Urinary bladder (tissue), 4 donors: ENCODE measurements at places on chromosomes 11 and 22.
A peak's percentile ranks its signal among the peaks of the same experiment; 100 is the strongest.

DNA sequence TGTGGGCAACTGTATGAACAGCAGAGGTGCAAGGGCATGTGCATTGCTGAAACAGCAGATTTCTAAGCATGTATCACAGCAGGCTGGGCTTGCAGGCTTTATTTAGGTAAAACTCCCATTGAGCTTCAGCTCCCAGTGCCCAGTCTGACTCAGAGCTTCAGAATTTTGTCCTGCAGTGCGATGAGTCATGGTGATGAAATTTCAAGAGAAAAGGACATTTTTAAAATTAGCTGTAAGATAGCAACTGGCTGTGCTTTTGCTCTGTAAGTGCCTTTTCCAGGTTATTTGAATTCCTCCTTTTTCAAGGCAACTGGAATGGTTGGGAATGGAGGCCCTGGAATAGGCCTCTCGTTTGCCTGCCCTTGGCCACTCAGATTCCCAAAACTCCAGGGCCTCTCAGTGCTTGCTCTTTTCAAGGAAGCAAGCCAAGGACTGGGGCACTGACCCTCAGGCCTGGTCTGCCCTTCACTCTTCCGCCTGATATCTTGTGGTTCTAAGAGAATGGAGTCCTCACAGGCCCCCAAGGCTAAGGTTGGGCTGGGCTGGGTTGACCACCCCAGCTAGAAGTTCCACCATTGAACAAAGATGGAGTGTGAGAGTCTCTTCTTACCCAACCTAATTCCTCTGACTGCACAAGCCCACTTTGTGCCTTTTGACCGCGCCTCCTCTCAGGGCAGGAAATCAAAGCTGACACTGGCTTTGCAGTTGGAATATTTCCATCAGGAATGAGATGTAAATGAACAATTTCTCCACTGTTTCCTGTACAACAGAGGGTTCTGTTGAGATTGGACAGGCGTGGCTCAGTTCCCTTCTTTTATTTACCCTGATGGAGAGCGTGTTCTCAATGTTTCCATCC lies 59.5 kb upstream of the PRSS23 start:
- DNase-seq, result peak; percentile 70

DNA sequence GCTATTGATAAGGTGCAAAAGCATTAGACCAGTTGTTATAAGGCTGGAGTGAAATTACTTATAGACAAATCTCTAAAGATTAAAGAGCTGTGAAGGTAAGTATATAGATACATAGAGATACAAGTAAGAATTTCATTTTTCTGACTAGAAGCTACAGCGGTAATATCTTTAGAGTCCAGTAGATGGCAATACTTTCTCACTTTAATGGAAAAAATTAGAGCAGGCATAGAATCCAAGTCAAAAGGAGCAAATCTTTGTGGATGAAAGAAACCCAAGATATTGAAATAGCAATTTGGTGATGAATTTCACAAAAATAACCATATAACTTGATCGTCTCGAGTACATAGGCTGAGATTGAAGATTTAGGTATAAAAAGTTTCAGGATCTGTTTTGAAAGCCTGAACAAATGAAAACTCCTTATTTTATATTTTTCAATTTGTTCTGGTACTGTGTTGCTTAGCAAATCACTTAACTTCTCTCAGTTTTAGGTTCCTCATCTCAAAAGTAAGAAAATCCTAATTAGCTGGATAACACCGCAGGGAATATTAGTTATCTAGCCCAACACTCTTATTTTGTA lies 81.9 kb downstream of the UVRAG start:
- peak; percentile 37 for DNase-seq

DNA sequence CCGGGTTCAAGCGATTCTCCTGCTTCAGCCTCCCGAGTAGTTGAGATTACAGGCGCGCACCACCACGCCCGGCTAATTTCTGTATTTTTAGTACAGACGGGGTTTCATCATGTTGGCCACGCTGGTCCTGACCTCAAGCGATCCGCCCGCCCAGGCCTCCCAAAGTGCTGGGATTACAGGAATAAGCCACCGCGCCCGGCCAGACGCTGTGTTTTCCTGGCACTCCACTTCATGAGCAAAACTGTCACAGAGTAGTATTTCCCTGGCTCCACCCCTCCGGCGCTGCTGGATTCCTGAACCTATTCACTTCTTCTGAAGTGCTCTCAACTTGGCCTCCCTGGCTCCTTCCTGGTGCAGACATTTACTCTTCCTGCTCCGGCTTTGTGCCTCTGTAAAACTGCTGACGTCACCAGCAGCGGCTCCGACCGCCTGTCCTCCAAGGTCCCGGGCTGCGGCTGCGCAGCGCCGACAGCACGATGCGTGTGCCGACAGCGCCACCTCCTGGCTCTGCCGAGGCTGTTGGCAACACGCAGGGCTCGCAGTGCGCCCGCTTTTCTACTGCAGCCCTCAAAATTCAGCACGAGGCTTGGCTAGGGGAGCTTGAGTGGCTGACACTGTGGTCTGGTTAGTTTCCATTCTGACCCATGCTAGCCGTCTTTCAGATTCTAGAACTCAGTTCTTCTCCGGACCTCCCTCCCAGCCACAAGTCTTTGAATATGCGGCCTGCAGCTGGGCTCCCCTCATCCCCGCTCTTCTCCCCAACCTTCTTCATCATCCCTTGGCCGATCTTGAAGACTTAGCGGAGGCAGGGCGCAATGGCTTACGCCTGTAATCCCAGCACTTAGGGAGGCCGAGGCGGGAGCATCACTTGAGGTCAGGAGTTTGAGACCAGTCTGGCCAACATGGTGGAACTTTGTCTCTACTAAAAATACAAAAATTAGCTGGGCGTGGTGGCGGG lies 36.6 kb downstream of the APOL3 start:
- peak; percentile 87 for DNase-seq

GRCh38 chr22:27621486-27622070 lies 180.0 kb downstream of the MN1 start:
- DNase-seq, result no peak

DNA sequence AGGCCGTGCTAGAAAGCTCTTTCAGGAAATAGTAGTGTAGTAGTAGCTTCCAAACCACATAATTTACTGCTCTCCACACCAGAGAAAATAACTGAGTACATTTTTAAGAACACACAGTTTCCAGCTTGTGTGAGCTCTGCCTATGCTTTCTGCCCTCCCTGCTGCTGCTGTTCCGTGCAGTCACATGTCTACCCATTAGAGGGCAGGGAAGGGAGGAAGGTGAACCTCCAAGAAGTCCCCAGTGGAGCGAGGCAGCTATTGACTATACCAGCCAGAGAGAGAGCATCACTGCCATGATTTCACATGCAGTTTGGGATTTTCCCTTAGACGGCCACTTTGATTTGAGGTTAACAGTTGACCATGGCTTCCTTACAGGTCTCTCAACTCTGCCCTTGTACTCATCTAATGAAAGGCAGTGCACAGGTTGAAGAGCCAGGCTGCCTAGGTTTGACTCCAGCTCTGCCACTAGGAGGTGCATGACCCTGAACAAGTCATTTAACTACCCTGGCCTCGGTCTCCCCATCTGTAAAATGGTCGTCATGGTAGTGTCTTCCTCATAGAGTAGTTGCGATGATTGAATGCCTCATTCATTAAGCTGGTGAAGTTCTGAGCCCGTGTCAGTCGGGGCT lies 19.7 kb upstream of the CTTN start:
- no peak for DNase-seq

- no peak for DNase-seq
Observed at GRCh38 chr22:38879108-38879729, 7.2 kb upstream of the CBX6 start.

GRCh38 chr22:41431656-41432055 lies 14.9 kb downstream of the TOB2 start:
- DNase-seq, result no peak

DNA sequence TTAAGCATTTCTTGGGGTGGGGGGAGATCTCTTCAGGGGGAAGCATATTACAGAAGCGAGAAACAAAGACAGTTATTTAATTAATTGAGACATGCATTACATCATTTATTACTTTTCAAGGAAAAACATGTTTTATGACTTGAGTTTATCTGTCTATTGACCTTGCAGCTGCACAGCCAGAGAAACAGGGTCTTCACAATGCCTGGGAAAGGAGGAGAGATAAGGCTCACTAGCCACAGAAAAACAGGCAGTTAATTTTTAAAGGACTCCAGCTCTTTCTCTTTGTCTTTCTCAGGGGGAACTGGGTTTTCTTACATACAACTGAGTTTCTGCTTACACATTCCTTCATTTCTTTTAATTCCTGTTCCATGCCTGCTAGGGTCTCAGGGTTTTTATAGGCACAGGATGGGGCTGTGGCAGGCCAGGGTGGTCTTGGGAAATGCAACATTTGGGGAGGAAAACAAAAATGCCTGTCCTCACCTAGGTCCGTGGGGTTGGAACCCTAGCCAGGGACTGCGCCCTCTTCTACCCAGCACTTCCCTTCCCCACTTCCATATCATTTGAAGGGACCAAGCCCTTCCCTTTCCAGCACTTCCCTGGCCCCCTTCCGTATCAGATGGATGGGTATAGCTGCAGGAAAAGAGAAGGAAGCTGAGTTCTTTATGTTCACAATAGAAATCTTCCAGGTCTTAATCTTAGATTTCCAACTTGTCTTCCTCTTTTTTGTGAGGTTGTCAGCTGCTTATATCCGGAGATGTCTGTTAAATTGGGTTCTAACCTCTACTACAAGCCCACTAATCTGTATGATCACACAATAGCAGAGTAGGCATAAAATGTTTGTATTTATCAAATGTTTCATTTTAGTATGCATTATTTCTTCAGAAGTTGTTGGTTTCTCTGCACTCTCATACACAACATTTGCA lies 38.3 kb downstream of the BIRC2 start:
- DNase-seq, result no peak

- DNase-seq, result no peak
Observed at GRCh38 chr11:109865548-109866186, 227.5 kb upstream of the ZC3H12C start.

- no peak for DNase-seq
Observed at GRCh38 chr11:121206810-121207209, 85.8 kb upstream of the SC5D start.

DNA sequence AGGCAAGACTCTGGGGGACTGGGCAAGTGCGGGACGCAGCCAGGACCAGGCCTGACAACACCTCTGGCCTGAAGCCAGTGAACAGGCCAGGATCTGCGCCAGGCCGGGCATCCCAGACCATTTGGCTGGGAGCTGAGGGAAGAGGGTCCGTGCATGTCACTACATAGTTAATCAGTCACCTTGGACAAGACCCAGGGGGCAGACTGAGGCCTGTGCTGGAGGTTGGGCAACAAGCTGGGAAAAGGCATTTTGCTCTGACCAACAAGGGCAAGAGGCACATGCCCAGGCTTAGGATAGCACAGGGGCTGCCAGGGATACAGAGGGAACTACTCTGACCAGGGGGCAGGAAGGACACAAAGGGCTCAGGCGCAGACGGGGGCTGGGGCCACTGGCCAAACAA lies 7.0 kb upstream of the CHADL start:
- no peak for DNase-seq

DNA sequence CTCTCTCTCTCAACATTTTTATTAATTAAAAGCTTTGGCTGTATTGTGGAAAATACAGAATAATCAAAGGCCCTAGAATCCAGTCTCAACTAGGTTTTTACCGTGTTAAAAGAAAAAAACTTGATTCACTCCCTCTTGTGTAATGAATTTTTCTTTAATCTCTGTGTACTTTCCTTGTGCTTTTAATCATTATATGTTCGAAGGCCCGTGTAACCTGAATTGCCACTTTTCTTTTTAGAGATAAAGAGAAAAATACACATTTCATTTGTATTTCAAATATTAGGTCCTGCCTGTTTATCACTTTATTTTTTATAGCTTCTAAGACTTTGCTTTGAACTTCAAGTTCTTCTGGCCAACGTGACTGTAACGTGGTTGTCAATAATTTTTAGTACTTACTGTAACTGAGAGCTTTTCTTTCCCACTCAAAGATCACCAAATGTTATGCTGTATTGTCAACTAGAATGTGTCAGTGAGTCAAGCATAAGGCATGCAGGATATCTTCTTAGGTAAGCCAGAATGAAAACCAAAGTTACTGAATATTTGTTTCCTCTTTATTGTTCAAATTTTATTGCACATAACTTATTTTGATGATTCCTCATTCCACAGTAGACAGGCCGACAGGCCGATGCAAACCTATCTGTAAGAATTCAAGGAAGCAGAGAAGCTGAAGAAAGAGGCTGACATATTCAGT lies 23.3 kb upstream of the FAR1 start:
- no peak for DNase-seq

DNA sequence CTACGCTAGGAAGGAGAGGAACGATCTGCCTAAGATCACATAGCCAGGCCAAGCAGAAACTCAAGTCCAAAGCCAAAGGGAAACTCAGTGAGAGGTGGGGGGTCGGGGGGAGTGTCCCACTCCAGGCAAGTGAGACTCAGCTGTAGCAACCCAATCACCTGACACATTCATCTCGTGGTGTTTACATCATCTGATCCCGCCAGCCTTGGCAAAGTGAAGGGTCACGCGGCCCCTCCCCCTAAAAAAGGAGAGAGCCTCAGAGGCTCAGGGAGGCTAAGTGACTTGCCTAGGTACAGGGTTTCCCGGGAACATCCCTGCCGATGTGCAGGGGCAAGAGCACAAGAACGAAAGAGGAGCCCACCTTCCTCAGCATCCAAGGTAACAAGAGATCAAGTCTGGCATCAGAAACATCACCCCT lies 21.5 kb downstream of the MYH9 start:
- DNase-seq, result no peak

DNA sequence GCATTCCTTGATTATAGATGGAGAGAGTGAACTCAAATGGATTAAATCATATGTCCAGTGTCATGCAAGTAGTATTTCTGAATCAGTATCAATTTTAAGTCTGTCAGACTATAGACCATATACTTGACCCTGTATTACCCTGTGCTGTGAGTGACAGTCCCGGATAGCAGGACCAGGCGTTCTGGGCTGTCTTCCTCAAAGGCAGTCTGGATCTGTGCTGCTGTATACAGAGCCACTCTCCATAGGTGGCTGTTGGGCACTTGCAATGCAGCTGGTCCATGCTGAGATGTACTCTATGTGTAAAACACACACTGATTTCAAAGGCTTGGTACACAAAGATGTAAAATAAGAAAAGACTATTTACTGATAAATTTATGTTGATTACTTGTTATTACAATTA lies 294.3 kb downstream of the OPCML start:
- DNase-seq, result no peak

DNA sequence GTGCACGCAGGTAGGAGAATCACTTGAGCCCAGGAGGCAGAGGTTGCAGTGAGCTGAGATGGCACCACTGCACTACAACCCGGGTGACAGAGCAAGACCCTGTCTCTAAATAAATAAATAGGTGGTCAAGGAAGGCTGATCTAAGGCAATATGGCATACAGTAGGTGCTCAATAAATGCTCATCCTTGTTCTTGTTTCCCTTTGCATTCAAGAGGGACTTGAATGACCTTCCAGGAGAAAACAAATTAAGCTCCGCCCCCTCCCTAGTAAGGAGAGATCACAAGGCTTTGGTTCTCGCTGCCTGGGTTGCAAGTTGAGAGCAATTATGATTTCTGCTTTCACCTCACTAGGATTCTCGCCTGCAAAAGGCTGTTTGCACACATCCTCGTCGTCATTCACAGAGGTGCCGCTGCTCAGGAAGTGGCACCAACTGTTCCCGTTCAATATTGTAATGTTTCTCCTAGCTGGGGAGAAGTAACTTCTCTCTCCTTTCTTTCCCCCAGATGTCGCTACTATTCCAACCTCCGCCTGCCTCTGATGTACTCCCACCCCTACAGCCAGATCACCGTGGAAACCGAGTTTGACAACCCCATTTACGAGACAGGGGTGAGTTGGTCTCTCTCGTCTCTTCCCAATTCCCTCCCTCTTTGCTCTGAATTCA lies 51.8 kb upstream of the ASPHD2 start:
- DNase-seq, result no peak

- no peak for DNase-seq
Observed at GRCh38 chr11:131370901-131371790, 731 bp downstream of the NTM start.

GRCh38 chr11:40291329-40291728 lies 1168.1 kb downstream of the LRRC4C start:
- DNase-seq, result no peak
